ENCODE measurements at places on chromosomes 1 and 21.
A peak's percentile ranks its signal among the peaks of the same experiment; 100 is the strongest.

DNA sequence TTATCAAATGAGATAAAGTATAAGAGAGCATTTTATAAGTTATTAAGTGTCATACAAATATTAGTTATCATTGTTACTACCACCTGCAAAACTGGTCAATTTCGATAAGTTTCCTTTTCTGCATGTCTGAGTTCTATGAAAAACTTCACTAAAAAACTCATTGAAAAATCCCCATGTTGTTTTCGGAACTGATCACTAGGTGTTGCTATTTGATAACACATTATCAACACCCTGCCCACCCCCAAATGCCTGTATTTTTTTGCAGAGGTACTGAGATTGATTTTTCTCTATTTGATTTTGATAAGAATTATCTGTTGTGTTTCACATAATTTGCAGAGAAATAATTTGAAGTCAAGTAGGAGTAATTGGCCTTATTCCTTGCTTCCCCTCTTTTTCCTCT is 22.1 kb upstream of the DISP1 start:
- DNase-seq = no peak

DNA sequence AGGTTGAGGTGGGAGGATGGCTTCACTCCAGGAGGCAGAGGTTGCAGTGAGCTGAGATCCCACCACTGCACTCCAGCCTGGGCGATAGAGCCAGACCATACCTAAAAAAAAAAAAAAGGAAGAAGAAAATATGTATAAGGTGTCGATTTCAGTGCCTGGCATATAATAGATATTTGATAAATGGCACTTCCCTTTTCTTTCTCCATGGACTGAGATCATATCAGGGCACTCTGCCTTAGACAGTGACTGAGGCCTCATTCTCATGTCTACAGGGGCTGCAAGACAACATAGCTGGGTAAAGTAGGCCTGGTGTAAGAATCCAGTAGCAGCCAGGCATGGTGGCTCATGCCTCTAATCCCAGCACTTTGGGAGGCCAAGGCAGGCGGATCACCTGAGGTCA is 21.2 kb downstream of the PCAT6 start:
- DNase-seq = no peak

DNA sequence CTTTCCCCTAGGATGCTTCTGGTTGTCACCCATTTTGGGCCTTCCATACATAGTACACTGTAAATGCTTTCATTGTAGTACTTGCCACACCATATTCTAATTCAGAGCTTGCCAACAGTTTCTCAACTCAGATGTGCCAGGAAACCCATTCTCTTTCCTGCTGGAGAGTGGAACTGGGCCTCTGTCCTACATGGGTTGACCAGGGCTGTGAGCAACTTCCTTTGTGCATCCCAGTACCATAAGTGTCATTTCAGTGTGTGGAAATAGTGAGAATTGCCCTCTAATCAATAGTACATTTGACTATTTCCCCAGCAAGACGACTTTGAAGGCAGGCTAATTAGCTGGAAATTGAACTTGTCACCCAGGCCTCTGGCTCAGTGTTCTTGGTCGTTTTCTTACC is 74.8 kb downstream of the MTR start:
- DNase-seq = no peak

DNA sequence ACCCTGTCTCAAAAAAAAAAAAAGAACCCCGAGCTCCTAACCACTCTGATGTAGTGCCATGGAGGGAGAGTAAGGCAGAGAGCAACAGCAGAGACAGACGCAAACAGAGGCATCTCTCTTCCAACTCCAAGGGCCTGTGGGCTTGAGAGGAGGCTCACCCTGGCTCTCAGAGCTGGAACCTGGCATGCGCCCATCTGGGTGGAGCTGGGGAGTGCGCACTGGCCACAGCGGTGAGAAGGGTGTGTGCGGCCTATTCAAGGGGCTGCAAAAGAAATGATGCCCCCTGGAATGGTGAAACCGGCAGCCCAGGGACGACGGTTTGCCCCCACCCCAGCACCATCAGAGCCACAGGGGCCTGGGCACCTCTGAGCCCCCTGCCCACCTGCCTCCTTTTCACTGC is 17.6 kb downstream of the COL8A2 start:
- no peak for DNase-seq

DNA sequence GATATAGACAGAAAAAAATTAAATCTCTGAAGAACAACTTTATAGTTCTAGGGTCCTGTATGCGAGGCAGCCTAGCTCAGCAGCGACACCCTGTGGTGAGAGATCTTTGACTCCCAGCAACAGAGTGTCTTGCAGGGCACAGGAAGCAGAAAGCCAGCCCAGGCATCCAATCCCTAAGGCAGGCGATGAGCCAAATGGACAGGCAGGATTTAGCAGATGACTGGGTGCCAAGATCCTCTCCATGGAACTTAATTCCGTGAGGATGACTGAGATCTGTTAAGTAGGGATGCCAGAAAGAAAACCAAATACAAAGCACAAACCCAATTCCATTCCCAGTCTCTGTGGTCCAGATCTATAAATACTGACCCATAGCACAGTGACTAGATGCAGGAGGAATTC is 38.8 kb downstream of the HLCS start:
- DNase-seq = peak; percentile 6

Data from activated CD8-positive, alpha-beta memory T cell treated with anti-CD3 and anti-CD28 coated beads for 1 hour (primary cell).